ENCODE measurements at places on chromosomes 5 and 9.

DNA sequence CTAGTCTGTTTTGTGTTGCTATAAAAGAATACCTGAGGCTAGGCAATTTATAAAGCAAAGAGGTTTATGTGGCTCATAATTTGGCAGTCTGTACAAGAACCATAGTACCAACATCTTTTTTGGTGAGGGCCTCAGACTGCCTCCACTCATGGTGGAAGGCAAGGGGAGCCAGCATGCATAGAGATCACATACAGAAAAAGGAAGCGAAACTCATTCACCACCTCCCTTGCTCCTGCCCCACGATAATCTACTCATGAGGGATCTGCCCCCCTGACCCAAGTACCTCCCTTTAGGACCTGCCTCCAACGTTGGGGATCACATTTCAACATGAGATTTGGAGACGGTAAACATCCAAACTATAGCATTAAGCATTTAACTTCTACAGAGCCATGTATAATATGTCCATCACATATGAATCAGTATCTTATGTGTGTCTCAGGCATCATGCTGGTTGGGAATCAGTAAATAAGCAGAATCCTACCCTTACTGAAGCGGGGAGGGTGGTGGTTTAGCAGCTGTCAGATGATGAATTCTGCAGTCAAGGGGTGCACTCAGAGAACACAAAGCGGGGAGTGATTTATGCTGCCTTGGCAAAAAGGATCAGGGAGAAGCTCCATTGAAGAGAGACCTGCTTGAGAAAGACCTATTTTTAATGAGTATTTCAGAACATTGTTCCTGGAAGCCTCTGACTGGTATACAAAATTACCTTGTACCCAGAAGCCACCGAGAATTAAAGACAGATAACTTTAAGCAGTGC lies 34.8 kb downstream of the HMGXB3 start:
- no peak for DNase-seq

DNA sequence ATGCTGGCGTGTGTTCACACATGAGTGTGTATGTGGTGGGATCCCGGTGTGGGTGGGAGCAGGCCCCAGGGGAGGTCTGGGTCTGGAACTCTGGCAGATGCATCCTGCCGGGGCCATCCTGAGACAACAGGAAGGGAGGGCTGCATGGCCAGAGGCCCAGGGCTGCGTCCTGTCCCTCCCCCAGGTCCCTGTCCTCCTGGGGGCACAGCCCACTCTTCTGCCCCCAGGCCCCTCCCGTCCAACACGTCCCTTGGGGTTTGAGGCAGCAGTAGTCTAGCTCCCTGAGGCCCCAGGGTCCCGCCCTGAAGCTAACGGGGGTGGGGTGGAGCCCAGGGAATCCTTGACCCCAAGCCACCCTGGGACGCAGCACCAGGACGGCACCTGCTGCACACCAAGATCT lies 16.6 kb downstream of the FLT4 start:
- no peak for DNase-seq

DNA sequence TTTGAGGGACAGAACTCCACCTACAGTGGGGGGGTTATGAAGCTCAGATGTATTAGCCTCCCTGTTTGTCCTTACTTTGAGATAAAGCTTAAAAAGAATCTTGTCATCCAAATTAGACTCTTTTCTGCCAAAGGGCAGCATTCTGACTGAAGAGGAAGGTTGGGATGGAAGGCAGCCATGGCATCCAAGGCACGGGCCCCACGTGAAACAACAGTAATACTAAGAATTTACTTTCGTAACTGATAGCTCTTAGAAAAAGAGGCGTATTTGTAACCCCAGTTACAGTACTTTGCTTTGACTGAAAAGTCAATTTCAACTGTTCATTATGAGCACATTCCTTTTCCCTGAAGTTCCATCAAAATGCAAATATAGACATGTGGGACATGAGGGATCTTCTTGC lies 168.5 kb downstream of the ARRDC3 start:
- DNase-seq: no peak

DNA sequence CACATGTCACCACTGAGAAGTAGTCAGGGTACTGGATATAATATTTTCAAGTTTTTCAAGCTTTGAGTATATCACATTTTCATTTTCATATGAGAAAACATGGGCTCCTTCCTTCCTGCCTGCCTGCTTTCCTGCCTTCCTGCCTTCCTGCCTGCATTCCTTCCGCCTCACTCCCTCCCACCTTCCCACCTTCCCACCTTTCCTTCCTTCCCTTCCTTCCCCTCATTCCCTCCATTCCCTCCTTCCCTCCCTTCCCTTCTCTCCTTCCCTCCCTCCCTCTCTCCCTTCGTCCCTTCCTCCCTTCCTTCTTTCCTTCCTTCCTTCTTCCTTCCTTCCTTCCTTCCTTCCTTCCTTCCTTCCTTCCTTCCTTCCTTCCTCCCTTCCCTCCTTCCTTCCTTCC lies 175.3 kb downstream of the HMHB1 start:
- no peak for DNase-seq

DNA sequence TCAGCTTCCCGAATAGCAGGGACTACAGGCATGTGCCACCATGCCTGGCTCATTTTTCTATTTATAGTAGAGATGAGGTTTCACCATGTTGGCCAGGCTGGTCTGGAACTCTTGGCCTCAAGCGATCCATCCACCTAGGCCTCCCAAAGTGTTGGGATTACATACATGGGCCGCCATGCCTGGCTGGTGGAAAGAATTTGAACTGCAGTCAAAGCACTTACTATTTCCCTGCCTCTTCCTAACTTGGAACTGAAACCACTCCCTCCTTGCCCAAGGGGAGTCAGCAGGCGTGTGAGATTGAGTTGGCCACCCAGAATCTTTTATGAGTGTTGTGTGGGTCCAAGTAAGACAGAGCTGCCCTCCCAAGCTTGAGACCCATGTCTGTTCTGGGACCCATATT lies 86.1 kb upstream of the PTPN3 start:
- no peak for DNase-seq

GRCh38 chr5:68405784-68406743 lies 190.5 kb downstream of the PIK3R1 start:
- DNase-seq: no peak

DNA sequence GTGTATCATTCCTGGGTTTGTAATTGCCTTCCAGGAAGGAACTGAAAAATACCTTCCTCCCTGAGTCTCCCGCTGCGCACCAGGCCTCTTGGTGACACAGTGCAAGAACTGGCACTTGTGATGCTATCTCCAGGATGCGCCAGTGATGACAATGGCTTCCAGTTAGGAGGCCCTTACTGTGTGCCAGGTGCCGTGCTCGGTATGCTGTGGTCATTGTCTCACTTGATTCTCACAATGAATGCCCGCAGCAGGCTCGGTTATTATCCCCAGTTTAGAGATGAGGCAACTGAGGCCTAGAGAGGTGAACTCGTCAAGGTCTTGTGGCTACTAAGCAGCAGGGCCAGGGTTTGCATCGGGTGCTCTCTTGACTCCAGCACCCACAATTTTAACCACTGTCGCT lies 31.5 kb upstream of the SLC2A8 start:
- DNase-seq: no peak
